ENCODE measurements at places on chromosomes 5 and 9. TPM values are rescaled to one million over a fixed set of nuclear protein-coding genes. Genes with fewer than 3 reads are reported as not detected.

DNA sequence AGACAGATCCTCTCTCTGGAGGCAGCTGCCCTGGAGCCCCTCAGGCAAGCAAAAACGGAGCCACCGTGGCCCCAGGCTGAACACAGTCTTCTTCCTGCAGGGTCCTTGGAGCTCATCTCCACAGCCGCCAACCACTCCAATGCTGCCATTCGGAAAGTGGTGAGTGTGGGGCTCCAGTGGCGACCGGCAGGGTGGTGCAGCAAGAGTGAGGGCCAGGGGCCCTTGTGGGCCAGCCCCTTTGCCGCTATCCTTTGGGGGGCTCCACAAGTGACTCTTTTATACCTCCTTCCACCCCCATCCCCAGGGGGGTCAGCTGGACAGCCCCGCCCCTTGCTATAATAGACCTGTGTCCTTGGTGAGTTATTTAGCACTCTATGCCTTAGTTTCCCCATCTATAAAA is 47.4 kb upstream of the SUSD3 start:
- H3K36me3 ChIP-seq: no peaks in the 10 kb centered on the region
- no peaks in the 10 kb centered on the region for H3K4me1 ChIP-seq
- no peak overlapping the region for H3K27ac ChIP-seq
- no peak for DNase-seq
- H3K4me3 ChIP-seq: no peak overlapping the region

DNA sequence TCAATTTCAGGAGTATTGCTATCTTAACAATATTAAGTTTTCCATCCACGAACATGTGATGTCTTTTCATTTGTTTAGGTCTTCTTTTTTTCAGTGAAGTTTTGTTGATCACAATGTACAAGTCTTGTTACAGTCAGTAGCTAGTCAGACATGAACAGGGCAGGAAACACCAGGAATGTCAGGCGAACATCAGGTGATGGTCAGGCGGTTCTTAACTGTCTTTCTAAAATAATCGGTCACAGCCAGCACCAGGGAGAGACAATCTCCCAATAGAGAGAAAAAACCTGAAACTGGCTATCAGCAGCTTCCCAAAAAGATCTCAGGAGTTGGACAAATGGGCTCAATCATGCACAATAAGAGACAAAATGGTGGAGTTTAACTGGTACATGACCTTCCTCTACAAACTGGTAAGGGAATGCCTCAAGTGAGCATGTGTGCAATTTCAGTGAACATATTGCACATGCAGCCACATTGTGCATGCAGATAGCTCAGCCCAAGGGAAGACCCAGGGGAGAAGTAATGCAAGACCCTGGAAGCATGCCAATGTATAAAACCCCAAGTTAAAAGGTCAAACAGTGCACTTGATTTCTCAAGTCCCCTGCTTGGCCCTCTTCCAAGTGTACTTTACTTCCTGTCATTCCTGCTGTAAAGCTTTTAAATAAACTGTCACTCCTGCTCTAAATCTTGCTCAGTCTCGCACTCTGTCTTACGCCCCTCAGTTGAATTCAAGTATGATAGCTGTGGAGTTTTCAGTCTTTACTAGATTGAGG is 176.1 kb upstream of the RASEF start:
- H3K27me3 ChIP-seq: no peaks in the 10 kb centered on the region
- H3K27ac ChIP-seq: no peak overlapping the region
- no peak overlapping the region for H3K4me3 ChIP-seq
- H3K36me3 ChIP-seq: no peaks in the 10 kb centered on the region

DNA sequence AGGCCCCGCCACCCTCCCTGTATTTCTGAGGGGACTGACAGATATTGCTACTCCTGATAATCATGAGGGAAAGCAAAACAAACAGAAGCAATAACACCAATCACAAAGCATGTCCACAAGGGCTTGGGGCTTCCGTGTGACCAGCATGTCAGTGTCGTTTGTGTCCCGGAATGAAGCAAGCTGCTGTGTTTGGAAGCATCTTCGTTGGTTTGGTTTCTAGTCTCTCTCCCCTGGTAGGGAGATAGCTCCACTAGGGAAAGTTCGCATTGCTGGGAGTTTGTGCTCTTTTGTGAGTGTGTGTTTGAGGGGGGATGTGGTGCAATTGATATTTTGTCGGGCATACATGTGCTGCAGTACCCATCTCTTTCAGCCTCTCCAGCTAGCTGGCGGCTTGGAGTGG is 1.4 kb downstream of the GRIA1 start:
- DNase-seq: no peak
- H3K27me3 ChIP-seq: no peaks in the 10 kb centered on the region
- H3K36me3 ChIP-seq: no peaks in the 10 kb centered on the region
- H3K27ac ChIP-seq: no peak overlapping the region

DNA sequence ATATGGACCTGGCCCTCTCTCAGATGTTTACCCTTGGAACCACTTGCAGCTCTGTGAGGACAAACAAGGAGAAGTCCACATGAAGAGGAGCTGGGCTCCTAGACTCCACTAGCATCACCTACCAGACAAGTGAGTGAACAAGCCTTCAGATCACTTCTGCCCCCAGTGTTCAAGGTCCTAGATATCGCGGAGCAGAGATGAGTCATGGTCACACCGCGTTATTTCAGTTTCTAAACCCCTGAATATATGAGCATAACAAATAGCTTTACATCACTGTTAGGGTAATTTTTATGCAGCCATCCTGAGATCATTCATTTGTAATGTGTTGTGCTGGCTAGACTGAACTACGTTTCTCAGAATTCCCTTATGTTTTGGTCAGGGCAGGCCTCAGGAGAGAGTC is 77.0 kb upstream of the DAP start:
- H3K4me1 ChIP-seq: peaks cover under 1% of the 10 kb centered on the region
- no peak for DNase-seq
- H3K36me3 ChIP-seq: no peaks in the 10 kb centered on the region
- no peaks in the 10 kb centered on the region for H3K27me3 ChIP-seq
- H3K4me3 ChIP-seq: no peak overlapping the region

- no peaks in the 10 kb centered on the region for H3K27me3 ChIP-seq
- no peaks in the 10 kb centered on the region for H3K4me1 ChIP-seq
- no peak for DNase-seq
- no peak overlapping the region for H3K4me3 ChIP-seq
Measured at GRCh38 chr9:33620738-33621439, 96.8 kb downstream of the ANKRD18B start.

DNA sequence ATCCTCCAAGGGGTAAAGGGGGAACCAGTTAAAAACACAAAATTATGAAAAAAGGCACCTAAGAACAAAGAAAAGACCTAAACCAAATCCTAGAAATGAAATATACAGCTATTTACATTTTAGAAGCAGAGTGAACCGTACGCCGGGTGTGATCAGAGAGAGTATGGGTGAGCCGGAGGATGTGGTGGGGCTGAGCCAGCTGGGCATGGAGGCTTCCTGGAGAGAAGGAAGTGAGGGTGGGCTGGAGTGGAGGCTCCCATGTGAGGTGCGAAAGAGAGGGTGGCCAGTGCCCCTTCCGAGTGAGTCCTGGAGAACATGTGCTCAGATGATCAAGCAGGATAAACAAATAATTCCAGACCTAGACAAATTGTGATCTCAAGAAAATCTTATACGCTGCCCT is 111.6 kb downstream of the CACNA1B start:
- DNase-seq: no peak
- no peak overlapping the region for H3K27ac ChIP-seq
- no peaks in the 10 kb centered on the region for H3K36me3 ChIP-seq
- H3K4me1 ChIP-seq: no peaks in the 10 kb centered on the region
- H3K4me3 ChIP-seq: no peak overlapping the region
- H3K27me3 ChIP-seq: no peaks in the 10 kb centered on the region

- no peaks in the 10 kb centered on the region for H3K36me3 ChIP-seq
- H3K4me3 ChIP-seq: no peak overlapping the region
- H3K4me1 ChIP-seq: peaks cover 20% of the 10 kb centered on the region
Measured at GRCh38 chr5:139895647-139896046, 100.0 kb downstream of the PSD2 start.

GRCh38 chr5:44661851-44662250 is 146.9 kb upstream of the MRPS30 start:
- H3K27ac ChIP-seq: no peak overlapping the region
- H3K27me3 ChIP-seq: no peaks in the 10 kb centered on the region
- H3K36me3 ChIP-seq: no peaks in the 10 kb centered on the region
- no peak overlapping the region for H3K4me3 ChIP-seq

DNA sequence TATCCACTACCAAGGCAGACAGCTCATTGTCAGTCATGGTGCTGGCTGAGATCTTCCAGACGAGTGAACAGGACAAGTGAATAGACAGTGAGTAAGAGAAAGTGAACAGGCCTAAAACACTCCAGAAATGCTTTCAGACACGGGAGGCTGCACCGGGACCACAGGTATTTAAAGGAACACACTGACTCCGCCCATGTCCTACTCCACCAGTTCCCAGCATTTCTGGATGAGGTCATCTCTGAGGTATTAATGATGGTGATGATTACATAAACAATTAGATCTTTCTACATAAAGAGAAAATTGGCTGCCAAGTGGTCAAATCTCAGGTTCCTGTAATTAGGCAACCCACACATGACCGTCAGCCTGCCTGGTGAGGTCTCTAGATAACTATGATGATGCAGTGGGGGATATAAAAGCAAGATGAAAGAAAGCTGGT is at the start of gene ACTBL2:
ACTBL2 (minus strand) TSS at position 141 of the 436 bp plus-strand sequence; CDS start at position 37, 104 bp downstream.
- DNase-seq: no peak
- H3K4me3 ChIP-seq: no peak within 1 kb of the TSS
- H3K27ac ChIP-seq: no peak within 1 kb of the TSS

- H3K36me3 ChIP-seq: no peaks in the 10 kb centered on the region
- DNase-seq: no peak
- no peaks in the 10 kb centered on the region for H3K27me3 ChIP-seq
- no peak overlapping the region for H3K4me3 ChIP-seq
Measured at GRCh38 chr5:163563880-163564279, 58.5 kb downstream of the MAT2B start.

DNA sequence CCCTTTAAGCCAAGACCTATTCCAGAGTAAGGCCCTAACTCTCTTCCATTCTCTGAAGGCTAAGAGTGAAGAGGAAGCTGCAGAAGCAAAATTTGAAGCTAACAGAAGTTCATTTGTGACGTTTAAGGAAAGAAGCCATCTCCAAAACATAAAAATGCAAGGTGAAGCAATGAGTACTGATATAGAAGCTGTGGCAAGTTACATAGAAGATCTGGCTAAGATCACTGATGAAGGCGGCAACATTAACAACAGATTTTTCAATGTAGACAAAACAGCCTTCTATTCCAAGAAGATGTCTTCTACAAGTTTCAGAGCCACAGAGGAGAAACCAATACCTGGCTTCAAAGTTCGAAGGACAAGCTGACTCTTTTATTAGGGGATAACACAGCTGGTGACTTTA is 1143.4 kb downstream of the CDH12 start:
- H3K4me1 ChIP-seq: no peaks in the 10 kb centered on the region
- H3K36me3 ChIP-seq: no peaks in the 10 kb centered on the region
- DNase-seq: no peak
- no peak overlapping the region for H3K4me3 ChIP-seq

- H3K4me1 ChIP-seq: no peaks in the 10 kb centered on the region
- H3K27me3 ChIP-seq: no peaks in the 10 kb centered on the region
Measured at GRCh38 chr9:74132986-74133385, 364.1 kb upstream of the RORB start.

DNA sequence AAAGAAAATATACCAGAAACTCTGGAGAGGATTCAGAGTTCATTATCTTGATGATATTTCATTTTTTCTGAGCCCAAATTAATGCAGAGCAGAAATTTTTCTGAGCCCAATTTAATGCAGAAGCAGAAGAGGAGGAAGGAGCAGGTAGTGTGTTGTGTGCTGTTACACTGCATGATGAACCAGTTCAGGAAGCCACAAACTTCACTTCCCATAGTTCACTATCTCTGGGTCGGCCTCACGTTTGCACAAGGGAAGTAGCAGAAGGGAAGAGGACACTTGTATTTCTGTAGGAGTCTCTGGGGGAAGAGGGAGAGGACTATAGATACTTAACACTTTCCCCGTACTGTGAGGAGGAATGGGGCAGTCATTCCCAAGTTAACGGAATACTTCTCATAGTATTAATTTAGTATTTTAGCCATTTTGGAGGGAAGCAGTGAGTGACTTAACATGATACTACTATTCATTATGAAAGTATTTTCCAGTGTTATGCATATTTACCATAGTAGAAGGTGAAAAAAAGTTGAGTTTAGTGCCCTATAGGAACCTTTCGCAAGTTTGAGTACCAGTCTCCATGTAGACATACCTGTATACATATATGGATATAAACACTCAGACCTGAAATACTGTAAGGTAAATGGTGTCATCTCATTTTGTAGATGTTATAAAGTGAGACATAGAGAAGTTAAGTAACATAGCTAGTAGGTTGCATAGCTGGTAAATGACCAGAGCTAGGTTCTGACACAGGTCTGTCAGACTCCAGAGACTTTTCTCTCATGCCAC is 30.0 kb downstream of the XPA start:
- DNase-seq: no peak
- no peaks in the 10 kb centered on the region for H3K36me3 ChIP-seq
- H3K4me1 ChIP-seq: no peaks in the 10 kb centered on the region
- no peak overlapping the region for H3K27ac ChIP-seq
- H3K27me3 ChIP-seq: no peaks in the 10 kb centered on the region

WDR38 gene
- total RNA-seq: 1.2 TPM

ERCC6L2 gene
- 55.5 TPM for total RNA-seq

CERCAM gene
- 49.8 TPM for total RNA-seq

YIPF5 gene
- 37.4 TPM for total RNA-seq

STPG3 gene
- not detected for total RNA-seq

Measured in ovary (tissue), 10 donors.